Islet precursor cell (in vitro differentiated cells): ENCODE measurements at places on chromosomes 16 and 17.

- DNase-seq = peak; percentile 99
Measured at GRCh38 chr17:49515196-49515770, 20.2 kb downstream of the NGFR start.

GRCh38 chr16:49356728-49357488 lies 16.7 kb upstream of the C16orf78 start:
- DNase-seq = no peak

DNA sequence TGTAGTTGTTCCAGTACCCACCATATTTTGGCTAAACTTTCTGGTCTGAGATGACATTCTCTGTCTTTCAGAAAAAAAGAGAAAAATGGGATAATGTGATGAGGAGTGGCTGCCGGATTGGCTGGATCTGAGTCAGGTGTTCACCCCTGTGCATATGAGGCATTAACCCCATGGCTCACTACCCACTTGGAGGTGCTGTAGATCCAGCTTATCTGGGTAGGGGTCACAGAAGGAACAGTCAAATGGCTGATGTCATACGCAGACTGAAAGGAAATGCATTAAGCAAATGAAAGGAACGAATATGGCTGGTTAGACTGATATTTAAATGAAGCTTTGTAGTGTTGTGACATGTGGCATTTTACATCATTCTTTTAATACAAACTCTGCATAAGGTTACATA lies 17.3 kb downstream of the MAP2K6 start:
- no peak for DNase-seq

DNA sequence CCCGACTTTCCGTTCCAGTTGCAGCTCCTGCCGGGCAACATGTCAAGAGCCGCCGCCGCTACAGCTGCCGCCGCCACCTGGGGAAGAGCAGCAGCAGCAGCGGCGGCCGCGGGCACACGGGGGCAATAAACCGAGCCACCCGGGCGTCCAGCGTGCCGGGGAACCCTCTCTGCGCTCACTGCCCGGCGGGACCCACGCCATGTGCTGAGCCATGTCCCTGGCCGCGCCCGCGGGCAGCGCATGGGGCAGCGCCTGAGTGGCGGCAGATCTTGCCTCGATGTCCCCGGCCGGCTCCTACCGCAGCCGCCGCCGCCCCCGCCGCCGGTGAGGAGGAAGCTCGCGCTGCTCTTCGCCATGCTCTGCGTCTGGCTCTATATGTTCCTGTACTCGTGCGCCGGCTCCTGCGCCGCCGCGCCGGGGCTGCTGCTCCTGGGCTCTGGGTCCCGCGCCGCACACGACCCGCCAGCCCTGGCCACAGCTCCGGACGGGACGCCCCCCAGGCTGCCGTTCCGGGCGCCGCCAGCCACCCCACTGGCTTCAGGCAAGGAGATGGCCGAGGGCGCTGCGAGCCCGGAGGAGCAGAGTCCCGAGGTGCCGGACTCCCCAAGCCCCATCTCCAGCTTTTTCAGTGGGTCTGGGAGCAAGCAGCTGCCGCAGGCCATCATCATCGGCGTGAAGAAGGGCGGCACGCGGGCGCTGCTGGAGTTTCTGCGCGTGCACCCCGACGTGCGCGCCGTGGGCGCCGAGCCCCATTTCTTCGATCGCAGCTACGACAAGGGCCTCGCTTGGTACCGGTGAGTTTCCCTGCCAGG lies 604 bp downstream of the HS3ST3B1 start:
- peak; percentile 66 for DNase-seq

- no peak for DNase-seq
Measured at GRCh38 chr16:61306204-61306603, 730.0 kb downstream of the CDH8 start.

GRCh38 chr16:84486126-84486525 lies 18.3 kb downstream of the MEAK7 start:
- no peak for DNase-seq

DNA sequence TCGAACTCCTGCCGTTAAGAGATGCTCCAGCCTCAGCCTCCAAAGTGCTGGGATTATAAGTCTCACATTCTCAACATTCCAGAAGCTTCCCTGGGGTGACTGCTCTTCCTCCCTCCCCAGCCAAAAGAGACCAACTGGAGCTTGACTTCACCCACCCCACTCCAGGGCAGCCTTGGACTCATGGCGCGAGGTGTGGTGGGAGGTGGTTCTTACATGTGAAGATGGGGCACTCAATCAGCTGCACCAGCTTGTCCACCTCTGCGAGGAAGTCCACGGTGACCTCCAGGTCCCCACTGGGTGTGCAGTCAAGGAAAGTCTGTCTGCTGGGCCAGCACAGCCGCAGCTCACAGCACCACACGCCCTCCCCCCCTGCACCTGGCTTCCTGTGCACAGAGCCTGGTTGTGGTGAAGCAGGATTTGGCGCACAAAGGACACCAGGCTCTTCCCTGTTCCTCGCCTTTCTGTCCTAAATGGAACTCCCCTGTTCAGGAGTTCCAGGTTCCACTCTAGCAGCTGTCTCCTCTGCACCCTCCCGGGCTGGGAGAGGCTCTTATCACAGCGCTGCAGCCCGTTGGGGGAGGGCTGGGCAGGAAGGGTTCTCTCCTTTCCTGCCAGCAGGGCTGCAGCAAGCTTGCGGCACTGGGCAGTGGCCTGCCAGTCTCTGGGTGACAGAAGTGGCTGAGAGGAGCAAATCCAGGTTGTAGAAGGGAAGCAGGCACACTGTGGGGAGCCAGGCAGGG lies 9.6 kb upstream of the MTSS2 start:
- DNase-seq = peak; percentile 76

DNA sequence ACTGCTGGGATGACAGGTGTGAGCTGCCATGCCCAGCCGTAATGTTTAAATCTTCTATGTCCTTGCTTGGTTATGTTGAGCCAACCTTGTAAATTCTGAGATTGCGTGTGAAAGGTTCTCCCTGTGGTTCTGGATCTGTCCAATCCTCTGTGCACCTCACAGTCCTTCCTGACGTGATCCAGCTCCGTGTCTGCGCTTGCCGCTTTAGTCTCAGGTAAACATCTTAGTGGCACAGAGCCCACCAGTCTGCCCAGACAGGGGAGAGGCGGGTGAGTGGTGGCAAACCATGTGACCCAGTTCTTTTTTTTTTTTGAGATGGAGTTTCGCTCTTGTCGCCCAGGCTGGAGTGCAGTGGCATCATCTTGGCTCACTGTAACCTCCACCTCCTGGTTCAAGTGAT lies 13.9 kb downstream of the SLC25A10 start:
- no peak for DNase-seq

- no peak for DNase-seq
Measured at GRCh38 chr17:82386255-82386831, 14.8 kb downstream of the UTS2R start.

- no peak for DNase-seq
Measured at GRCh38 chr16:57281791-57282190, 2.7 kb downstream of the PLLP start.

- no peak for DNase-seq
Measured at GRCh38 chr17:17569691-17570090, 21.8 kb downstream of the PEMT start.

- no peak for DNase-seq
Measured at GRCh38 chr17:74362810-74363498, 1.3 kb upstream of the BTBD17 start.

DNA sequence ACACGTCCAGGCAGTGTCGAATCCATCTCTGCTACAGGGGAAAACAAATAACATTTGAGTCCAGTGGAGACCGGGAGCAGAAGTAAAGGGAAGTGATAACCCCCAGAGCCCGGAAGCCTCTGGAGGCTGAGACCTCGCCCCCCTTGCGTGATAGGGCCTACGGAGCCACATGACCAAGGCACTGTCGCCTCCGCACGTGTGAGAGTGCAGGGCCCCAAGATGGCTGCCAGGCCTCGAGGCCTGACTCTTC lies 7.2 kb upstream of the CD68 start:
- no peak for DNase-seq

- DNase-seq = no peak
Measured at GRCh38 chr16:10751291-10751697, 7.7 kb downstream of the NUBP1 start.

DNA sequence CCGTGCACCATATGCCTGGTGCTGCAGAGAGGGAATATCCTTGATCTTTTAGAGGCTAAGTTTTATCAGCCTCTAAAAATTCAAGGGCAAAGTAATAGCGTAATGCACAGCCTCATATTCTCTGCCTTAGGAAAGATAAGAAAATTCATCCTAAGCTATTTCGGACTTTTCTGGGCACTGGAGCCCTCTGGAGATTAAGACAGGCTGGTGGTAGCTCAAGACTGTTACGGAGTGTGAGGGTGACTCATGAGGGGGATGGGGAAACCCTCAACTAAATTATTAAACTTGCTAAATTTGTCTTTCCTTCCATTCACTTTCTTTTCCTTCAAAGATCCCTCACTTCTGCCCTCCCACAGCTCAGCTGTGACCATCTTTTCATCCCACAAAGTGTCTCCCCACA lies 73.3 kb downstream of the RPH3AL start:
- no peak for DNase-seq

GRCh38 chr17:79830763-79831264 lies 8.4 kb downstream of the CBX4 start:
- DNase-seq = peak; percentile 59

- peak; percentile 84 for DNase-seq
Measured at GRCh38 chr17:80123791-80124190, 22.4 kb downstream of the GAA start.

GRCh38 chr17:32699247-32699646 lies 177.7 kb downstream of the MYO1D start:
- DNase-seq = no peak

GRCh38 chr17:49963626-49964302 lies 5.2 kb upstream of the DLX4 start:
- peak; percentile 74 for DNase-seq

- peak; percentile 94 for DNase-seq
Measured at GRCh38 chr17:81821603-81822311, 11.3 kb downstream of the MCRIP1 start.

DNA sequence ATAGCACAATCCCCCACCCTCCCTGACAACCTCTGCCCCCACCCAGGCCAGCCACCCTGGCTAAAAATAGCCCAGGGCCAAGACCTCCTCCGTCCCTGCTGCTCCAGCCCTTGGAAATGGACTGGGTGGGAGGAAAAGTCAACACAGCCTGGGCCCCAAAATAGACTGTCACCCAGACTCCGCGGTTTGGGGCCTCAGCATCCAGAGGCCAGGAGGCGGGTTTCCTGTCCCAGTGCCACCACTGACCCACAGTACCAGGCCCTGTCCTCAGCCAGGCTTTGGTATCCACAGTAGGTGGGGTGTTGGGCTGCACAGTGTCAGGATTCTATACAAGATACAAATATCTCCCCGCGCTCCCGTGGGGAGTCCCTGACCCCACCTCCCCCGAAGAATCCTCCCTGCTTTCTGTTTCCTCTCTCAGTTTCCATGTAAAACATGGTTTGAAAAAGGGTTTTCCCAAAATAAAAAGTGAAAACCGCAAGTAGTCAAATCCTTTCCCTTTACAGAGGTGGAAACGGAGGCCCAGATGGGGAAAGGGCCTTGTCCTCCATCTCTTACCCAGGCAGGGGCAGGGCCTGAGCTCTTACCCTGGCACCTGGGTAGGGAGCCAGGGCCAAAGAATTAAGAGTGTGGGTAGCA lies 20.1 kb downstream of the CPNE2 start:
- no peak for DNase-seq

DNA sequence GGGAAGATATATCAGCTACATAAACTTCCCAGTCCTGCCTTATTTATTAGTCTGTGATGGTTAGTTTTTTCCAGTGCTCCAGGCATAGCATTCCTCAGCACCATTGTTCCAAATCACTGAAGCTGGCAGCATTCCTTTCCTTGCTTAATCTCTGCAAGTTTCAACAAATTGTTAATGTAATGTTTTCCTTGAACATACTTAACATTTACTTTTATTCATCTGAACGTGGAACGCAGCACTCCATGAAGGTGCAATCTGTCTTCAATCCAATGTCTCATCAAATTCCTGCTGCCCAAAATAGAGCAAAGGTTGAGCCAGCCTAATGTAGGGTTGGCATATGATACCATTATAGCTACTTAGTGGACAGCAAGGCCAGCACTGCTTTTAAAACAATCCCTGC lies 441.1 kb upstream of the RBFOX1 start:
- no peak for DNase-seq

- DNase-seq = no peak
Measured at GRCh38 chr17:40377832-40378231, 13.3 kb upstream of the GJD3 start.

- no peak for DNase-seq
Measured at GRCh38 chr17:63960430-63960829, 12.3 kb downstream of the SCN4A start.

DNA sequence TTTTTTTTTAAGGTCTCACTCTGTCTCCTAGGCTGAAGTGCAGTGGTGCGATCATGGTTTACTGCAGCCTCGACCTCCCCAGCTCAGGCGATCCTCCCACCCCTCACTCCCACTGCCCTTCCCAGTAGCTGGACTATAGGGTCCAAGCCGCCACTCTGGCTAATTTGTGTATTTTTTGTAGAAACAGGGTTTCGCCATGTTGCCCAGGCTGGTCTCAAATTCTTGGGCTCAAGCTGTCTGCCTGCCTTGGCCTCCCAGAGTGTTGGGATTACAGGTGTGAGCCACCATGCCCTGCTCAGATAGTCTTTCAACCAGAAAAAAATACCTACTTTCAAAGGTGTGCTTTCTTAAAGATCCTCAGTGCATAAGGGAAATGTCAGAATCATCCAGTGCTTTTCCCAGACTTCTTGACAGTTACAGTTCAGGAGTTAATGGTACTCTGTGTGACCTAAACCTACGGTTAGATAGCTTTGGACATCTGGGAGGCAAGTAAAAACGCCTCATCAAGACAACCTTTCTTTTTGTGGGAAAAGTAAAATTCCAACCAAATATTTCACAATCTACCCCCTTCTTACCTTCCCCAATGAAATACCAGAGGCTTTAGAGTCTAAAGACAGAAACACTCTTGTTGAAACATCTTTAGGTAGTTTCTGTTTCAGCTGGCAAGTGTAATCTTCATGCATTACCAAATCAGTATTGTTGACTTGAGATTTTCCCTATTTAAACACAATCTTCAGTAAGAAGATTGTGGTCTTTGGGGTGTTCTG lies 6.8 kb downstream of the RSPRY1 start:
- DNase-seq = no peak

DNA sequence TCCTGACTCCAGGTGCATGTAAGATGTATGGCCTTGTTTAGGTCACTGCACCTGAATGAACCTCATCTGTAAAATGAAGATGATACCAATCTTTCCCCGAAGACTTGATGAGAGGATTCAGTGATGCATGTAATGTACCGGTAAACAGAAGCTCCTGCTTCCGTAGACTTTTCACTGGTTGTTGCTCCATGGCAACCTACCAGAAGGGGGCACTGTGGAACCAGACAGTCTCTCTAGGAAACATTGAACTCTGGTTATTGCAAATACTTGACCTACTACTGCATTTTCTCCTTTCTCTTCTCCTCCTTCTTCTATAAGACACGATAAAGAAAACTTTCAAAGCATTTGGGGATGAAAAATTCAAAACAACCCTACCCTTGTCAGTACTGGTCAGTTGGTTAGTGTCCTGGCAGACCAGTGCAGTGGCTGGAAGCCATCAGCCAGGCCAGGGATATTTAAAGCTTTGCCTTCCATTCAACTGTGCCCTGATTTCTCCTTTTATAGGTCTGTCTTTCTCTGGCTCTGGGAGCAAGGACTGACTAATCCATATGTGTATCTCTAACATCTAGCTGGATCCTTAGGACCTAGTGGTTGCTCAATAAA lies 667.4 kb upstream of the SALL1 start:
- DNase-seq = peak; percentile 72
